ENCODE measurements at places on chromosomes 2 and 18.

DNA sequence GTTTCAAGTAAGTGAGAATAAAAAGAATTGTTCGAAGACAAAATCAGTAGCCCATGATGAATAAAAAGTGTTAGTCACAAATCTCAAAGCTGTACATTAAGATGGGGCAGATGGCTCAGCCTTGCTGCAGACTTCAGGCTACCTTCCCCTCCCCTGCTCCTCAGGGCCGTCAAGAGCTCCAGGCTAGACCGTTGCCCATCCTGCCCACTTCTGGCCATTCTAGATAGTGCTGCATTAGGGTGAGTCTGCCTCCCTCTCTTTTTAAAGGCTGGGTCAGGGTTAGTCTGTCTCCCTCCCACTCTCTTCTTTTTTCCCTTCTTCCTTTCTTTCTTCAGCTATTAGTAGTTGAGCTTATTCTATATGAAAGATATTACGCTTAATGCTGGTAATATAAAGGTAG lies 86.0 kb downstream of the MAPRE2 start:
- no peak for DNase-seq

DNA sequence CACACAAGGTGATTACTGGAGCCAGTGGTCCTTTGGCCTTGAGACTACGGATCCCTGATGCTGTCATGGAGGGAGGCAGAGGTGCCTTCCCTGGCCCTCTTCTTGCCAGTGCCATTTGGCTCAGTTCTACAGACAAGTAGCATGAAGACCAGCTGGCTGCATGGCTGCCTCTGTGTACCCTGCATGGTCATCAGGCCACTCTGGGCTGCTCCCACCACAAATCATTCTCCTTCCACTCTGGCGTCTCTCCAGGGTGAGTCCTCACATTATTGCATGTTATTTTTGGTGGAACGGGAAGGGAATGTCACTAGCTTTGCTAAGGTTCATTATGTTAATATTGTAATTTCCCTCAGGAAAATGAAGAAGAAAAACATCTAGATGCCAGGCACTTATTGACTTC lies 229.8 kb downstream of the VAPA start:
- DNase-seq = peak; percentile 76

GRCh38 chr18:30096796-30097195 lies 945.7 kb downstream of the DSC3 start:
- DNase-seq = no peak

DNA sequence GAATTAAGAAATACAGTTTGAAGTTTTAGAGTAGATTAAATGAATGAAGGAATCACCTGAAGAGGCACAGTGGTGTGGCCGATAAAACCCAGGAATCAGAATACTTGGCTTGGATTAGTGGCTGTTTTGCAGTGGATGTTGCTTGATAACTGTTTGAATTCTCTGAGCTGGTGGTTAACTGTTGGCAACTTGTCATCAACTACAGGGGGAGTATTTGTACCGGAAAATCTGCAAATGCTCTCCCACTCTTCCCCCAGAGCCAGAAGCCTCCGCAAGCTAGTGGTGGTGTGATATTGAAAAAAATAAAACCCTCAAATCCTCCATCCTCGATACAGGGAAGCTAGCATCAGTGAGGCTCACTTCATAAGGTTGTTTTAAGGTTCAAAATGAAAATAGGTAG lies 326.7 kb downstream of the DPP10 start:
- no peak for DNase-seq

All from lower leg skin (tissue), 4 donors.